ENCODE measurements at places on chromosomes 1 and 21.

DNA sequence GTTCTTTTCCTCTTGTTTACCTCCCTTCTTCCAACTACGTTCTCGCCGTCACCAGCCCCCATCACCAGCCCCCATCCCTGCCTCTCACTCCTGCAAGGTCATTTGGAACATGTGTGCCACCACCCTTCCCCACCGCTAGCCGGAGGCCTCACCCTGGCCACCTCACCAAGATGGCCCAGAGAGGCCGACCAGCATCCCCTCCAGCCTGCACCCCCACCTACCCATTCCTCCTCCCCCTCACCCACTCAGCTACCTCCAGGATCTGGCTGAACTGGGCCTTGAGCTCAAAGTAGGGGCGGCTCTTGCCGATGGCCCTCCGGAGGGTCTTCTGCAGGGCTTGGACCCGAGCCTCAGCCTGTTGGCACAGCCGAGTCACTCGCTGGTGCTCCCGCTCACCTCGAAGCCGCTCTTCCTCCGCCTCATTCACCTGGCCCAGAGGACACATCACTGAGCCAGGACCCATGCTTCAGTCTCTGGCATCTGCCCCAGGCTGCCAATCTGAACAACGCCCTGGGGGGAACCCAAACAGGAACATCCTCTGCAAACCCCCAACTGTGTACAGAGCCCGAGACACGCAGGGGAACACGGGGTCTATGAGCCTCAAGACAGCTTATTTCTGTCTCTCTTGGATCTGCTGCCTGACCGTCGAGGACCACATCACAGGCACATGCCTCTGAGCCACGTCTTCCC, 12.8 kb downstream of the SH3BP5L start:
- no peak for DNase-seq

DNA sequence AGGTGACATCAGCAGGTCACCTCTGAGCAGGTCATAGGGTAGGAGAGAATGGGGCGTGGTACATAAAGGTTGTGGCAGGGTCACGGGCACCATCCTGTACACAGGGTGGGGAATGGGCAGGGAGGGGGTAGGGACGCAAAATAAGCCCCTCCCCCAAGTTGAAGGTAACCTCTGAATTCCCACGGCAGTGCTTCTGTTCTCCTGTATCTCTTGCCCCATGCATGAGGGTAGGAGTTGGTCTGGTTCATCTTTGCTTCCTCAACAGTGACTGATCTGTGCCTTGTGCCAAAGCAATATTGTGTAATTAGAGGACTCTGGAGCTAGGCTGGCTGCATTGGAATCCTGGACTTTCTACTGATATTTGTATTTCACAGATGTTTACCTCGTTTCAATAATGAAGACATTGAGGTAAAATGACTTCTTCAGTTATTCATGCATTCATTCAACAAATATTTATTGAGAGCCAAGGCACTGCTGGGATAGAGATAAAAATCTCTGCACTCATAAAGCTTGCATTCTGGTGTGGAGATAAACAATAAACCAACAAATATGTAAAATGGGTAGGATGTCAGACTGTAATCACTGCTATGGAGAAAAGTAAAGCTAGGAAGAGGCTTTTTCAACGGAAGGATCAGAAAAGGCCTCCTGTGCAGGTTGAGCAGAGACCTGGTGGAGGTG, 18.4 kb upstream of the GFI1 start:
- DNase-seq = no peak

- no peak for DNase-seq
Observed at GRCh38 chr21:32991361-32991760, 34.4 kb upstream of the OLIG2 start.

DNA sequence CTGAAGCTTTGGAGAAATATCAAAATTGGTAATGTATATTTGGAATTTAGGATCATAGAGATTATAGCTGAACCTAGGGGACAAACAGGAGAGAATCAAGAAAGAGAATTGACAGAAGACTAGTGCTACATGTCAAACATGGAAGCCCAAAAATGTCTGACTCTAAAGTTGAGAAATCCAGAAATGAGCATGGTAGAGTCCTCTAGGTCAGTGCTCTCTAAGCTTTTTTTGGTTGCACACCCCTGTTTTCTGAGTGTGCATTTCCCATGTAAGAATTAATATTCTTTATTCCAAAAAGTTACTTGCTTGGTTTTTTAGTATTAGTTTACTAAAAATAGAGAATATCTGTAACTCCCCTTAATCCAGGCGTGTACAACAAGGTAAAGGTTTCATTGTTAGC, 25.6 kb downstream of the NFYC start:
- DNase-seq = no peak

- DNase-seq = no peak
Observed at GRCh38 chr1:32241001-32241763, 5.8 kb upstream of the FAM167B start.

DNA sequence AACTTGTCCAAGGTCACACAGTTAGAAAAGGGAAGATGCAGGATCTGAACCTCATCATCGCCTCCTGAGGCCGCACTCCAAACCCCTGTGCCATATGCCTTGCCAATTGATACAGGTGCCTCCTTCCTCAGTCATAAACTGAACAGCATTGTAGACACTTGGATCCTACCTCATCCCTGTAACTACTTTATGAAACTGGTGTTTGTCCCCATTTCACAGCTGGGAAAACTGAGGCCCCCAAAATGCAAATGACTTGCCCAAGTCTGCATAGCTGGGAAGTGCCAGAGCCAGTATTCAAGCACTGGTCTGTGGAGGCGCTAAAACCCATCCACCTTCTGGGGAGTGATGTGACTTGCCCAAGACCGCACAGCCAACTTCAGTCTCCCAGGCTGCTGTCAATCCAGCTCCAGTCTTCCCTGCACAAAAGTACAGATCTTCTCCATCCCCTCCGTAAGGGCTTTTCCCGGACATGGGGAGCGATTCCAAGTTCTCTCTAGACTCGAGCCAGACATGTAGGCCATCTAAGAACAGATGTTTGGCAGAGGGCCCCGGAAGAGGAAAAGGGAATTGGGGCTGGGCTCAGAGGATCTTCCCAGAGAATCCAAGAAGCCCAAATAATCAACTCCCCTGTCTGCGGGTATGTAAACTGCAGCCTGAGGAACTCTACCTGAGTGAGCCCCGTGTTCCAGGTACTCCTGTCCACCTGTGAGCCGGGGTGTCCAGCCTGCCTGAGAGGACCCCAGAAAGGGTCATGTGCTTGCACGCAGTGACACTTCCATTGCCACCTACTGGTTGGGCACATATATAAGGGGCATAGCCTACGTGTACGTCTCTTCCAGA, 60.5 kb downstream of the SYT2 start:
- DNase-seq = no peak

GRCh38 chr1:74853756-74854155, 120.8 kb downstream of the TYW3 start:
- DNase-seq = no peak

DNA sequence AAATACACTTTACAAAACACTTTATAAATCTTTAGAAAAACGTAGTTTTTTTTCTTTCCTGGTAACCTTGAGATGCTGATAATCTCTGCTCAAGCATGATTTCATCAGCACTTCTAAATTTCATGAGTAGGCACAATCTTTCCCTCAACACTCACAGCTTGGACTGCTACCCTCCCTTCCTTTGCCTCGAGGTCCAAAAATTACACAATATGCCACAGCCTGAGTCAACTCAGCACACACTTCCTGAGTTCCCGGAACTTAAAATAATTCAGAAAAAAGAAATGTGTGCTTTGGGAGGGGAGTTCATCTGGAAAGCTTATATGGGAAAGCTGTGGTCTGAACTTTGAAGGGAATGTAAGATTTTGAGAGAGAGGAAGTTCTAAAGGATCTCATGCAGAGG, 5.9 kb downstream of the CLCA2 start:
- DNase-seq = no peak

DNA sequence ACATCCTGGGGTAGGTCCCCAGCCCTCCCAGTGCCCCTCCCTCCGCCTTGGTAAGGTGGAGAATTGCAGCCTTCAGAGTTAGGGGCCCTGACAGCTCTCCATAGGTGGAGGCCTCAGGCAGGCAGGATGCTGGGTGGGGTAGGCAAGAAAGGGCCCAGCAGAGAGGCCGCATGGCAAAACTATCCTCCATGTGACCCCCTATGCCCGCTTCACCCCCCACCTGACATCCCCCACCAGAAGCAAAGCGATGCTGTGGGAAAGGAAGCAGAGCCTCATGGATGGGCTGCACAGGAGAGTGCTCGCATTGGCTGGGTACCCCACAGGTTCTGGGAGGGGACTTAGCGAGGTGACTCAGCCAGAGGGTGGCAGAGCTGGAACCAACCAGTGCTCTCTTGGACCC, 1.6 kb downstream of the S100A9 start:
- DNase-seq = no peak

DNA sequence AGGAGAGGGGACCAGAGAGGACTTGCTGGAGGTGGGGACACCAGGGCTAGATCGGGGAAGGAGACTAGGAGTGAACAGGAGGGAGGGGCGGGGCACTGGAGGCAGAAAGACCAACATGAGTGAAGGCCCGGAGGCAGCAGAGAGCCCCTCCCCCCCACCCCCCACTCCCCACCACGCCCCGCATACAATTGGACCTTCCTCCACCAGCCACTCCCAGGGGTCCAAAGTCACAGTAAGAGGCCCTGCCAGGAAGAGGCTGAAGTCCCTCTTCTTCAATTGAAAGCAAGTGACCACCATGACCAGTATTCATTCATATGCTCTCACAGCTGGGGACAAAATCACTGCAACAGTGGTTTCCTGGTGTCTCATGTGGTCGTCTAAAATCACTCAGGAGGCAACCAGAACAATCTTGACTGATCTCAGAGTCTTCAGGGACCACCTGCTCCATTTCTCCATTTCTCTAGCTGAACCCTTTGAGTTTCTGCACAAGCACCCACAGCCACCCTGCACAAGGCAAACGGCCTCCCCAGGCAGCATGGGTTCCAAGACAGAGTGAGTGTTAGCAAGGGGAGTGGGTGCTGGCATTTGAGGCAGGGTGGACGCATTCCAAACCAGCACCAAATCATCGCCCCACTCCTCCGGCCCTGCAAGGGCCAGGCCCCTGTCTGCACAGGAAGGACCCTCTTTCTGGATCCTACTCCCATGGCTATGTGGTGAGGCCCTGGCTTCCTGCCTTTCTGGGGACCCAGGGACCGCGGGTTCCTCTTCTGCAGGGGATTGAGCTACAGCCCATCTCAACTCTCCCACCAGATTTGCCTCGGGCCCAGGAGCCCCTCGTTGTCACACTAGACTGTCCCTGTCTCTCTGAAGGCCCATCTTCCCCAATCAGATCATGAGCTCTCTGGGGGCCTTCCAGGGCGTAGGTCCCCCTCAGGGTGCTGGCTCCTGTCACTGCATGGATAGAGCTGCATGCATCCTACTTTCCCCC, 17.0 kb downstream of the LAPTM5 start:
- no peak for DNase-seq

- DNase-seq = no peak
Observed at GRCh38 chr1:26094076-26094669, 17.5 kb upstream of the PDIK1L start.

- DNase-seq = no peak
Observed at GRCh38 chr1:85417876-85418275, 47.1 kb downstream of the DDAH1 start.

DNA sequence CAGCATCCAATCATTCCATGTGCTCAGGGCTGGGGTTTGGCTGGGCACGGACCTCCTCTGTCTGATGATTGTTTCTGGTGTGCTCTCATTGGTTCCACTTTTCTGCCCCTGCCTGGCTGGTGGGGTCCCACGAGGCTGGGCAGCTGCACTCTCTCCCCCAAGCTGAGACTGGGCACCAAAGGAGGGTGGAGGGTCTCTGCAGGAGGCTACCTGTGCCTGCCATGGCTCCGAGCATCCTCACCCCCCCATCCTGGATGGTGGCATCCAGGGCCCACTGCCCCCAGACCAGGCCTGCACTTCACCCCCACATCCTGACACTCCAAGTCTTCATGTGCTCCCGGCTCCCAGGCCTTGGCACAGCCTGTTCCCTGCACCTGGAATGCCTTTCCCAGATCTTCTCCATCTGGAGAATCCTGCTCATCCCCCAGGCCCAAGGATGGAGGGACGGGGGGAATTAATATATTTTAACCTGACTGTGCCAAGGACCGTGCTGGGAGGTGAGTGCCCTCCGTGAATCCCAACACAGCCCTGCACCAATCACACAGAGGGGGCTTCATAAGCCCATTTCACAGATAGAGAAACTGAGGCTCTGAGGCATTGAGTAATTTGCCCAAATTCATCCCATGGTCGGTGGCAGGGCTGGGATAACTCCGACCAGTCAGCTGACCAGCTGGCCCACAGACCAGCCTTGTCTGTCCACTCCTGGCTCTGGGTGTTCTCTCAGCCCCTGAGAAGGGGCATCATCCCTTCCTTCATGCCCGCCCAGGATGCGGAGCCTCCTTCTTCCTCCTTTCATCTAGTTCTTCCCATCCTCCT, 403.4 kb downstream of the MATN1 start:
- DNase-seq = no peak

DNA sequence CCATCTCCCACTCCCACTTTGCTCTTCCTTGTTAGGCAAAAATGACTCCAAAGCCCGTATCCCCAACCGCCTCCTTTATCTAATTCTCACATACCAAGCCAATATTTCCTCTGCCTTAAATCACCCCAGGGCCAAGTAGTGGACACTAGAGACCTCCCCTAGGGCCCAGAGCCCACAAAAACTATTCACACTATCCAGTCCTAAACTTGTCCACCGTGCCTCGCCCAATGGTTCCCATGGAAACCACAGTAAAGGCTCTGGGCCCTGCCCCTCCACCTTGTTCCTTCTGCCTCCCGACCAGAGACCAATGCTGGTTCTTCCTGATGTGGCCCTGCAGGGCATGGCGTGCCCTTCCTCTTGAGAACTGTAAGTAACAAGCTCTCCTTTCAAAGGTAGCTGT, 11.8 kb downstream of the CFAP107 start:
- DNase-seq = no peak

DNA sequence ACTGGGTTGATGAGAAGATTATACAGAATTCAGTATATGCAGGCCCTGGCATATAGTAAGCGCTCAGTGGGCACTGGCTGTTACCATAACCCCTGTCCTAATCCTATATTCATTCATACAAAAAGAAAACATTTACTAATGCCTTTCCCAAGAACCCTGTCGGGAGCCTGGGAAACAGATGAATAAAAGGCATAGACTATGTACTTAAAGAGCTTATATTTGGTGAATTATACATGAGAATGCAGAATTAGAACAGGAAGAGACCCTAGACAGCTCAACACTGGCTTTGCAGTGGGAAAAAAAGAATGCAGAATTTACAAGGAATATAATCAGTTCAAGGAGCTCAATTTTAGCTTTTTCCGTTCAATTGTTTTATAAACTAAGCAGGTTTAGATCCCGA, 10.9 kb downstream of the AK2 start:
- no peak for DNase-seq

DNA sequence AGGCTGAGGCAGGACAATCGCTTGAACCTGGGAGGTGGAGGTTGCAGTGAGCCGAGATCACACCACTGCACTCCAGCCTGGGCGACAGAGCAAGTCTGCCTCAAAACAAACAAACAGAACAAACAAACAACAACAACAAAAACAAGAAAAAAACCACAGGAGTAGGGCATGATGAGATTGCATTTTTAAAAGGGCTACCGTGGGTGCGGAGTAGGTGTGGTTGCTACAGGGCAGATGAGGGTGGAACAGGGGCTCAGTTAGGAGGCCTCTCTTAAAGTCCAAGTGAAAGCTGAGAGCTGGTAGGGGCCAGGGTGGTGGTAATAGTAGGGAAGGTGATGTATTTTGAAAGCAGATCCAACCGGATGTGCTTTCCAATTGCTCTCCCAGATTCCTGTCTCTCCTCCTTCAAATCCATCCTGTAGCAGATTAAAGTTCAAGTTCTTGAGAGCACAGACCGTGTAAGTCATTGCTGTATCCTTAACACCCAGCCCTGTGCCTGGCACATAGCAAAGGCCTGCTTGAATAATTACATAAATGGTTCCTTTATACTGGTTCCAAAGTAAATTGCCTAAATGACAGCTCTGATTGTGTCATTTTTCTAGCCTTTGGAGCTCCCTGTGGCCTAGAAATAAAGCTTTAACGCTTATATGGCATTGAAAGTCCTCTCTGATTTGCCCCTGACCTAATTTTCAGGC, 4.2 kb upstream of the LINGO4 start:
- no peak for DNase-seq

All from activated T-helper 1 cell treated with anti-CD3 and anti-CD28 coated beads, Interleukin-2, amount 50 U/mL, for 16 hours (primary cell).